Astrocyte (in vitro differentiated cells and primary cell): ENCODE measurements at places on chromosomes 1 and 21. TPM values are rescaled to one million over a fixed set of nuclear protein-coding genes. Genes with fewer than 3 reads are reported as not detected.

The NPPA gene
- total RNA-seq, result not detected in 2 replicates

The C8A gene
- total RNA-seq, result not detected in 2 replicates

The S100A14 gene
- total RNA-seq, result 0.38 and 0.57 TPM in 2 replicates

The CTSK gene
- 3.9 and 4.0 TPM in 2 replicates for total RNA-seq

DNA sequence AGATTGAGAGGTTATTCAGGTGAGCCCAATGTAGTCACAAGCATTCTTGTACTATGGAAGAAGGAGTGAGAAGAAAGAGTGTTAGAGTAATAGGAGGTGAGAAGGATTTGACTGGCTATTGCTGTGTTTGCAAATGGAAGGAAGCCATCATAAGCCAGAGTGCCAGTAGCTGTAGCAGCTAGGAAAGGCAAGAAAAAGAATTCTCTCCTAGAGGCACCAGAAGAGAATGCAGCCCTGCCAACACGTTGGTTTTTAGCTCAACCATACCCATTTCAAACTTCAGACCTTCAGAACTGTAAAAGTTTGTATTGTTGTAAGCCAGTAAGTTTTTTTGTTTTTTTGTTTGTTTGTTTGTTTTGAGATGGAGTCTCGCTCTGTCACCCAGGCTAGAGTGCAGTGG, 8.9 kb upstream of the IL12RB2 start:
- no peaks in the 10 kb centered on the region for H3K36me3 ChIP-seq
- H3K27me3 ChIP-seq, result no peaks in the 10 kb centered on the region
- no peak overlapping the region for H3K27ac ChIP-seq
